Non-pigmented ciliary epithelial cell (primary cell): ENCODE measurements at places on chromosomes 7 and 10.

- no peak for DNase-seq
These were observed 25.9 kb downstream of the HSPB1 start for GRCh38 chr7:76328389-76328788.

DNA sequence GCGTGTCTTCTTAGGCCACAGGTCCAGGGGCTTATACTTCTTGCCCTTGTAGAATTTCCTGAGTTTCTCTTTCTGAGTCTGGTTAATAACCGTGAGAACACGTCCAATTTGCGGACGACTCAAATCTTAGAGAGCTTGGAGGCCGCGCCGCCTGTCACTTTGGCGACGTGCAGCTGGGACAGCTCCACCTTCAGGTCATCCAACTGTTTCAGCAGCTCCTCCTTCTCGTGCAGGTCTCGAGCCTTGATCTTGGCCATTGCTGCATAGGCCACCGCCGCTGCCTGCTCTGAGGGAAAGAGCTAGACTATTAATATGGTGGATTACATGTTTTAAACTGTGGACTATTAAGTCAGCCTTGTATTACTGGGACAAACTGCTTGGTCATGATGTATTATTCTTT lies 26.9 kb downstream of the EVX1 start:
- no peak for DNase-seq

- no peak for DNase-seq
These were observed 11.6 kb upstream of the SVIL start for GRCh38 chr10:29646238-29646902.

DNA sequence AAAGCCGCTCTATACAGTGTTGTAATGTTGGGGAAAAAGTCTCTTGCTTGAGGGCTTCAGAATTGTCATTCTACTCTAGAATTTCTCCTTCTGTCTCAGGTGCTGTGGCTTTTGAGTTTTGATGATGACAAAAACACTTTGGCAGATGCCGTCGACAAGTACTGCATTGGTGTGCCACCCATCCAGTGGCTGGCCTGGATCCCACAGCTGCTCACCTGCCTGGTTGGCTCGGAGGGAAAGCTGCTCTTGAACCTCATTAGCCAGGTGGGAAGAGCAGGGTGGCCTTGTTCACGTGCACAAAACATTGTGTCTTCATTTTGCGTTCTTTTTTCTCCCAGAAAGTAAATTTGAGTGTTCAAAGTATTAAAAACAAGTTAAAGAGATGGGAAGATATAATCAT lies 112.0 kb downstream of the TRRAP start:
- DNase-seq: no peak

GRCh38 chr7:128343554-128344430 lies at the start of gene RBM28:
RBM28 (minus strand) TSS chr7:128343908; CDS start chr7:128343793, 115 bp downstream.
- DNase-seq: peak; percentile 55

GRCh38 chr10:48938281-48938680 lies 1.4 kb downstream of the LRRC18 start:
- no peak for DNase-seq

DNA sequence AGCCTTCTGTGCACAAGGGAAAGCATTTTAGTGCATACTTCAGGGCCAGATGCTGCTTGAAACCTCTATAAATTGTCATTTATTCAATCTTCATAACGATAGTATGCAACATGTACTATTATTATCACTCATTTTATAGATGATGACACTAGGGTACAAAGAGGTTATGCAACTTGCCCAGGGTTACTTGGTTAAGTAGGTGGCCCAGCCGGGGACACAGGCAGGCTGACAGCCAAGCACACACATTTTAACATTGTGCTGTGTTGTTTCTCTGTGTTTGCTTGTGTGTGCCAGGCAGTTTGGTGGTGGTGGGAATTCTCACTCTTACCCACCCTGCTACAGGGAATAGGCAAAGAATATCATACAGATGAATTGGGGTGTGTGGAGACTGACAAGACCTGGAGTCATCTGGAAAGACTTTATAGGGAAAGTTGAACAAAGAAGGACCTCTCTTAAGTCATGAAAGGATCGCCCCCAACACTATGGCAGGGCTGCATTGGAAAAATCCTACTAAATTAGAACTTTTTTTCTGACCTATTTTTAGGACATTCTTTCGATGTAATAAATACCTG lies 98.9 kb downstream of the MKX start:
- no peak for DNase-seq

GRCh38 chr7:105364684-105365083 lies 24.0 kb downstream of the SRPK2 start:
- no peak for DNase-seq

DNA sequence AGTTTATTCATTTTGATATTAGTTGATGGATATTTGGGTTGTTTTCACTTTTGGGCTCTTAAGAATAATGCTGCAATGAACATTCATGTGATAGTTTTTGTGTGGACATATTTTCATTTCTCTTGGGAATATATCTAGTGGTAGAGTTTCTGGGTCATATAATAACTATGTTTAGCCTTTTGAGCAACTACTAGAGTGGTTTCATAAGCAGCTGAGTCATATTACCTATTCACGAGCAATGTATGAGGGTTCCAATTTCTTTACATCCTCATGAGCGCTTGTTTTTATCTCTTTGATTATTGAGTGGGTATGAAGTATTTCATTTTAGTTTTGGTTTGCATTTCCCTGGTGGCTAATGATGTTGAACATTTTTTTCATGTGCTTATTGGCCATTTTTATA lies 182.6 kb downstream of the PON1 start:
- DNase-seq: no peak

DNA sequence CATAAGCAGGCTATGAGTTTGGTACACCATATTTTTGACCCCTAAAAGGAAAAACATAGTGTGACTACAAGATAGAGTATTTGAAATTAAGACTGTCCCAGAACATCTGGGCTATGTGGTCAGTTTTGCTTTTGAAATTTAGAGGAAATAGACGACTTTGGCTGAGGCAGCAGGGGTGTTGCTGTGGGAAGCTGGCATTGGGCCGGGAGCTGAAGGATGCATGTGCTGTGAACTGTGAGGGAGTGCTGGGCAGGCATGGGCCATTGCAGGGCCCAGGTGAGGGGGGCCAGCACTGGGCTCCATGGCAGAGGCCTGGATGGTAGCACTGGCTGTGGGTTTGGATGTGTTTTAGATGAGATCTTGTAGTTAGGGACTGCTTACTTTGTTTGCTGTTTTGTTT lies 168.3 kb downstream of the BMPER start:
- DNase-seq: no peak

DNA sequence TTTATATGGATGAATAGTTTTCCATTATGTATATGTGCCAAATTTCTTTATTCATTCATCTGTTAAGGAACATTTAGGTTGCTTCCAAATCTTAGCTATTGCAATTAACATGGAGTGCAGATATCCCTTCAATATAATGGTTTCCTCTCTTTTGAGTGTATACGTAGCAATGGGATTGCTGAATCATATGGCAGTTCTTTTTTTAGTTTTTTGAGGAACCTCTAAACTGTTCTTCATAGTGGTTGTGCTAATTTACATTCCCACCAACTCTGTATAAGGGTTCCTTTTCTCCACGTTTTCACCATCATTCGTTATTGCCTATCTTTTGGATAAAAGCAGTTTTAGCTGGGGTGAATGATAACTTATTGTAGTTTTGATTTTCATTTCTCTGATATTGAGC lies 46.5 kb downstream of the FAS start:
- DNase-seq: no peak

DNA sequence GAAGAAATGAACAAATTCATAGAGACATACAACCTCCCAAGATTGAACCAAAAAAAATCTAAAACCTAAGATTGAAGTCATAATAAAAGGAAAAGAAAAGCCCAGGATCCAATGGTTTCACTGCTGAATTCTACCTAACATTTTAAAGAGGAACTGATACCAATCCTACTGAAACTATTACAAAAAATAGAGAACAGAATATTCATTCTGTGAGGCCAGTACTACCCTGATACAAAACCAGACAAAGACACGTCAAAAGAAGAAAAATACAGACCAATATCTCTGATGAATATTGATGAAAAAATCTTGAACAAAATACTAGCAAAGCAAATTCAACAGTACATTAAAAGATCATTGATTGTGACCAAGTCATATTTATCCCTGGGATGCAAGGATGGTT lies 128.5 kb upstream of the STEAP1 start:
- DNase-seq: no peak

DNA sequence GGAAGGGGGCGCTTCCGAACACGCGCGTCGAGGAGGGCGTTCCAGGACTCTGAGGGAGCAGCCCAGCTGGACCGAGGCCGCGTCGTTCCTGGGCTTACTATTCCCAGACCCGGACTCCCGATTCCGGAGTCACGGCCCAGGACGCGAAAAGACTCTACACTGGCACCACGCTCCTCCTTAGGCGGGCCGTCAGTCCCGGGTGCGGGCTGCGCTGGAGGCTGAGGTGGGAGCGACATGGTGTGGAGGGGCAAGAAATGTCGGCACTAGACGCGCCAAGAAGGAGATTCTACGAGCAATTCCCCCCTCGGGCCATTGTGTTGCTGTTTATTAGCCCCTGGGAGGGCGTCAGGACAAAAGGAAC lies 584 bp upstream of the RUNDC3B start:
- DNase-seq: no peak

GRCh38 chr7:131027287-131027773 lies 293.3 kb upstream of the KLF14 start:
- peak; percentile 55 for DNase-seq

- DNase-seq: no peak
These were observed 282.4 kb downstream of the AHR start for GRCh38 chr7:17580856-17581255.

DNA sequence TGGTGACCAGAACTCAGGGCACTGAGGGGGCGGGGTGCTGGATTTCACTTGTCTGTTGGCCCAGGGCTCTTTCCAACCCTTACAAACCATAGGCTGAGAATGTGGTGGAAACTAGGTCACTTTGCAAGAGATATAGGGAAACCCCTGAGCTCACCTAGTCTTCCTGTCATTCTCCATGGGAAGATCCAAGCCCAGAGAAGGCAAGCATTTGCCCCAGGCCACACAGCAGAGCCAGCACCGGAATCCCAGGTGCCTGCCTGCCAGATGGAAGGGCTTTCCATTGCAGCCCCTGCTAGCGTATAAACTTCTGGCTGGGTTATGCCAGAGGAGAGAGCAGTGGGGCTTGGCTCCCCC lies 427 bp downstream of the PYROXD2 start:
- no peak for DNase-seq

GRCh38 chr7:127245002-127245401 lies 7.7 kb downstream of the GRM8 start:
- no peak for DNase-seq

GRCh38 chr7:54015251-54015650 lies 526.9 kb upstream of the VSTM2A start:
- DNase-seq: peak; percentile 6

- no peak for DNase-seq
These were observed 4.6 kb downstream of the BMI1 start for GRCh38 chr10:22325272-22326144.

DNA sequence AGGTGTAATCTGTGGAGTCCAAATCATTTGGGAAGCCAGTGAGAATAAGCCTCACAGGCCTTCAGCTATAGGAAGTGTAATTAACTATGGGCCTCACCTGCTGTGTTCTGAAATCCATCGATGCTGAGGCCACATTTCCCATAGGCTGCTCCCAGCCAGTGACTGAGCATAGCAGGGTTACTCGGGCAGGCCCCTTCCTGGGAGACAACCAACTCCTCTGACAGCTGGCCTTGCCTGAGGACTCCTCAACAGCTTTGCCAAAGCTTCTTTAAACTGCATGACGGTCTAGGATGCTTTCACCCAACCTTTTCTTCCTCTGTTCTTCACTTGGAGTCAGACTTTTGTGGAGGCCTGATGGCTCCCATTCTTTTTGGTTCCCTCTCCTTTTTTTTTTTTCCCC lies 63.8 kb upstream of the SMNDC1 start:
- no peak for DNase-seq

- no peak for DNase-seq
These were observed 113.3 kb downstream of the GLI3 start for GRCh38 chr7:42123716-42124115.

DNA sequence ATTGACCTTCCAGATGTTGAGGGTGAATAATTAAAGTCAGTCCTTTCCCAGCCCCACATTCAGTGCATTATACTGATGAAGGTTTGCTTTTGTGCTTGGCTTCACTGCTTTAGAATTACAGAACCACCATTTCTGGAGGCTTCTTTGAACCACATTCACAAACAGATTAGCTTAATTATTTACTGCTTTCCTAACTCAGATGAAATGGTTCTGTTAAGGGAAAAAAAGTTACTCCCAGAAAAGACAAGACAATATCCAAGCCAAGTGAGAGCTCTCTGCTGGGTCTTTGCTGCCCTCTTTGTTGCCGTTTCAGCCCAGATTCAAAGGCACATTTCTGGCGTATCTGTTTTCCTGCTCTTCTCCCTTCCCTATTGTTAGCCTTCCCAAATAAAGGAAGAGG lies 188.9 kb downstream of the AHR start:
- DNase-seq: no peak

- DNase-seq: no peak
These were observed 123.0 kb upstream of the ADARB2 start for GRCh38 chr10:1860351-1860750.

- no peak for DNase-seq
These were observed 9.0 kb upstream of the EBF3 start for GRCh38 chr10:129972966-129973673.

DNA sequence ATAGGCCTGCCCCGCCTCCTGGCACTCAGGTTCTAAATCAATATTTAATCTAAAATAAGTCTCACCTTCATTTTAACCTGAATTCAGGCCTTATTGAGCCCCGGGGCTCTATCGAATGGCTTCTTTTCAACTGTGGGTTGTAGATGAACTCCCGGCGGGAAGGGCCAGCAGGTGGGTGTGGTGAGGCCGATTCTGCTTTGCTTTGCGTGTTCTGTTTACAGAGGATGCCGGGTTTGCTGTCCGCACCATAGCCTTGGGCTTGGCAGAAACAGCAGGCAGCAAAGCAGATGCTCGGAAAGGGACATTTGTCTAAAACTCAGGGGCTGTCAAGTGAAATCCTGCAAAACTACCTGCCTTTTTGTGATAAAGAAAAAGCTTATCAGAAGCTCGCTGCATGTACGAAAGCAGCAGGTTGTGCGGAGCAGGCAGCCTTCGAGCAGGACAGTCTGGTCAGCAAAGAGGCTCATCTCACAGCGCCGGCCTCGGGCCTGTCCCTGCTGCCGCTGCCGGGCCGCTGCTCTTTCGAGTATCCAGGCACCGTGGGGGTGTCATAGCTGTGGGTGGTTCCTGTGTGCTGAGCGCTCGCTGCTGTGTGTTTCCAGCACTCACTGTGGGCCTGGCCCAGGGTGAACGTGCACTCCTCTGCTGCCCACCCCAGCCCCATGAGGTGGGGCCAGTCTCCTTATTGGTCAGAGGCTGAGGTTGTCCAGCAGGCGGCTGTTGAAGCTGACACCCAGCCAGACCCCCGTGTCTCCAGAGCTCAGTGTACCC lies 434.8 kb upstream of the FOXK1 start:
- no peak for DNase-seq

GRCh38 chr10:123761038-123761428 lies 94.9 kb downstream of the GPR26 start:
- no peak for DNase-seq

DNA sequence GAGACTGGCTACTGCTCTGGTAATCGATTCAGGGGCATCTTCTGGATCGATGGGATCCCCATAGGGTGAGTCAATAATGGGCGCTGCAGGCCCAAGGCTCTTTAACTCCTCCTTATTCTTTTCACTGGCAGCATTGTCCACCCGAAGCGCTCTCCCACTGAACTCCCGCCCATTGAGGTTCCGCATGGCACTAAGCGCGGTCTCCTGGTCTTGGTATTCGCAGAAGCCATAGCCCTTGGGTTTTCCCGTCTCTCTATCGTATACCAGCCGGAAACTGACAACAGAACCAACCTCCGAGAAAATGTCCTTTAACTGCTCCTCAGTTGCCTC lies 285 bp downstream of the CSTF2T start:
- no peak for DNase-seq
